ENCODE measurements at places on chromosomes 6 and 20.

DNA sequence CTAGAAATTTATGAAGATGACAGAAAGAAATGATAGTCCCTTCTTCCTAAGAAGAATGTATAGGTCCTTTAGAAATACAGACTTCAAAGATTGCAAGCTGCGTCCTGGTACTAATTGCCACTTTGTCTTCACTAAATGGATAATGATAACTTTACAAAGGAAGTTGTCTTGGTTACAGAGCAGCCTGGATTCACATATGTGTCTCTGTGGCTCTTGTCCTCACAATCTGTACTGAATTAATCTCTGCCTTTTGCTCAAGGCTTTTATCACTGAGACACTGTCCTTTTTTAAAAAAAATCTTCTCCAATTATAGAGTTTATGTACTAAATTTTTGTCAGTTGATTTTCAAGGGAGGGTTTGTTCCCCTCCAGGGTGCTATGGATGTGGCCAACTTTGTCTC lies 17.5 kb upstream of the MRAP2 start:
- DNase-seq: no peak

DNA sequence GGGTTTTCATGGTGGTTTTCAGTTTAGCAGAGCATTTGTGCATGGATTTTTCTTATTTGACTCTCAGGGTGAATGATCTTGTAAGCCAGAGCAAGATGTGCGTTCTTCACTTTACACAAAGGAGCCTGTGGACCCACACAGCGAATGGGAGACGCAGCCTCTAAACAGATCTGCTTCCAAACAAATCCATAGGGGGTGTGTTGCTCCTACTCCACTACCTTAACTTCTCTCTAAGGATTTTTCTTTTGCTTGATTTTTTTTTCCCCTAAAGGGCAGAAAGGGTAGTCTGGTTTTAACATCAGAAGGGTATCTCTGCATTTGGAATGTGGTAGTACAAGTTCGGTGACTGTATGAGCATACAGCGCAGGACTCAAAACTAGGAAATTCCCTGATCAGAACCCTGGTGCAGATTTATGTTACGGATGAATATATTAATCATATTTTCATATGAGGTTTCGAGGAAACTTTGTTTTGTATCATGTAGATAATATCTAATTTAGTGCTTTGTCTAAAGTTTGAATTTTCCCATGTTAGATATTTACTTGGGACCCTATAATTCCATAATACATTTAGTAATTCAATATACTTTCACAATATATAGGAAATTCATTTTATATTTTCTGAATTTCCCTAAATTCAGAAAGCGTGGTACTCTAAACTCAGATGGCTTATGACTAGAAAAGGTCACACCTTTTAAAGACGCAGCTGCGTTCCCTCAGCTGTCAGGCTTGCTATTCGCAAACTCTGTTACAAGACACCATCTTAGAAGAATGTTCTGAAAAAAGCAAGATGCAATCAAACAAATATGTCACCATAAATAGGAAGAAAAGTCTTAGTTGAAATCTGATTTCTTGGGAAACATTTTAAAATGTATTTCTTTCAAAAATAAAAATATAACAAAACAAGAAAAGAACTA lies 196.9 kb downstream of the TMEM242 start:
- DNase-seq: no peak

GRCh38 chr6:44333942-44334341 lies 8.5 kb upstream of the SPATS1 start:
- DNase-seq: no peak

DNA sequence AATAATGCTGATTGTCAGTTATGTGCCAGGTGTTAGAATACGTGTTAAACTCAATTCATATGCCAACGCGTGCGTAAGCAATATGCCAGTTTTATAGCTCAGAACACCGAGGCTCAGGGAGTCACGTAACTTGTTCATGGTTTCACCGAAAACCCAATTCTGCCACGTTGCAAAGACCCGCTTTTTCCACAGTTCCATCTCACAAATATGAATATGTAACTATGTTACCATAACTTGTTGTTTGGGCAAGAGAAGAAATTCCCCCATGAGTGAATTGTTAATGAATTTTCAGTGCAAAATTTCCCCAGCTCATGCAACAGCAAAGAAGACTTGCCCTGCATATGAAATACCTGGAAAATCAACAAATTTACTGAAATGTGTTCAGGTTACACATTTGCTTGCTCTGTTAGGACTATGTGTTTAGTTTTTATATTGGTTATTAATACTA lies 30.1 kb downstream of the SF3B5 start:
- DNase-seq: no peak

DNA sequence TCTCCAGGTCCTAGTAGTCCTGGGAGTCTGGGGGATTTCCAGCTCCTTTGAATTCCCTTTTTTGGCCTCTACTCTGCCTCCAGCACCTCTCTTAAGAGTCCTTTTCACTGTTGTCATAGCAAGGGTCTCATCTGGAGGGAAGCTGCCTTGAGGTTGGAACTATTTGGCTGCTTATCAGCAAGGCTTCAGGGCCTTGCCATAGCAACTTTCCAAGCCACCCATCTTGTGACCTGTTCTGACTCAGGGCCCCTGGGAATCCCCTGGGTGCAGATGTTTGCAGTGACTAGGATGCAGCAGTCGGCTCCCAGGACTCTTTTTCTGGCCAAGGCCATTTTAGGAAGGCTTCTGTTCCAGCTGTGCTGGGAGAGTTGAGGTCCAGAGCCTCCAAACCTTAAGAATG lies 12.4 kb downstream of the PKIG start:
- DNase-seq: peak; percentile 59

GRCh38 chr6:132392792-132393191 lies 8.5 kb downstream of the MOXD1 start:
- DNase-seq: peak; percentile 66

DNA sequence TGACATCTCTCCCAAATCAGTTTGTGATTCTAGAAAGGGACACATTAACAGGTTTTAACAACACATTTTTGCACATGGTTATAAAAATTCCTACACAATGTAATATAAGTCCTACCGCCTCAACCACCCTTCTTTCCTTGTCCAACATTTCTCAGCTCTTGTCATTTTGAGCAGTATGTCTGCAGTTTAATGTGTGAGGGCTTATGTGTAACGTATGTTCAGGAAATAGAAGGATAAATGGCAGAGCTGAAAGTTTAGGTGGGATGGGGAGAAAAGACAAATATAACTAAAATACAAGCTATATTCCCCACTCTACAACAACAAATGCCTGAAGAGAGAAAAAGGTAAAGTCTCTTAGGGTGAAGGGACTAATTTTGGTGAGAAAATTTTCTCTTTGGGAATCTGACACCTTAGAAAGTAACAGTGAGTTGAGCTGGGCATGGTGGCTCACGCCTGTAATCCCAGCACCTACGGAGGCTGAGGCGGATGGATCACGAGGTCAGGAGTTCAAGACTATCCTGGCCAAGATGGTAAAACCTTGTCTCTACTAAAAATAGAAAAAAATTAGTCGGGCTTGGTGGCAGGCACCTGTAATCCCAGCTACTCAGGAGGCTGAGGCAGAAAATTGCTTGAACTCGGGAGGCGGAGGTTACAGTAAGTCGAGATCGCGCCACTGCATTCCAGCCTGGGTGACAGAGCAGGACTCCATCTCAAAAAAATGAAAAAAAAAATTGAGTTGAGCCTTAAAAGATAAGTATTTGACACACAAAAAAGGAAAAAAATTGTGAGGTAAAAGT lies 5.1 kb downstream of the PNRC1 start:
- DNase-seq: no peak

- no peak for DNase-seq
Measured at GRCh38 chr20:60581606-60582115, 623.4 kb downstream of the CDH26 start.

GRCh38 chr6:112773187-112773586 lies 426.1 kb downstream of the RFPL4B start:
- no peak for DNase-seq

GRCh38 chr6:26286168-26286877 lies 78.7 kb upstream of the BTN3A2 start:
- peak; percentile 93 for DNase-seq

- DNase-seq: peak; percentile 35
Measured at GRCh38 chr20:3203315-3204123, 963 bp downstream of the DDRGK1 start.

DNA sequence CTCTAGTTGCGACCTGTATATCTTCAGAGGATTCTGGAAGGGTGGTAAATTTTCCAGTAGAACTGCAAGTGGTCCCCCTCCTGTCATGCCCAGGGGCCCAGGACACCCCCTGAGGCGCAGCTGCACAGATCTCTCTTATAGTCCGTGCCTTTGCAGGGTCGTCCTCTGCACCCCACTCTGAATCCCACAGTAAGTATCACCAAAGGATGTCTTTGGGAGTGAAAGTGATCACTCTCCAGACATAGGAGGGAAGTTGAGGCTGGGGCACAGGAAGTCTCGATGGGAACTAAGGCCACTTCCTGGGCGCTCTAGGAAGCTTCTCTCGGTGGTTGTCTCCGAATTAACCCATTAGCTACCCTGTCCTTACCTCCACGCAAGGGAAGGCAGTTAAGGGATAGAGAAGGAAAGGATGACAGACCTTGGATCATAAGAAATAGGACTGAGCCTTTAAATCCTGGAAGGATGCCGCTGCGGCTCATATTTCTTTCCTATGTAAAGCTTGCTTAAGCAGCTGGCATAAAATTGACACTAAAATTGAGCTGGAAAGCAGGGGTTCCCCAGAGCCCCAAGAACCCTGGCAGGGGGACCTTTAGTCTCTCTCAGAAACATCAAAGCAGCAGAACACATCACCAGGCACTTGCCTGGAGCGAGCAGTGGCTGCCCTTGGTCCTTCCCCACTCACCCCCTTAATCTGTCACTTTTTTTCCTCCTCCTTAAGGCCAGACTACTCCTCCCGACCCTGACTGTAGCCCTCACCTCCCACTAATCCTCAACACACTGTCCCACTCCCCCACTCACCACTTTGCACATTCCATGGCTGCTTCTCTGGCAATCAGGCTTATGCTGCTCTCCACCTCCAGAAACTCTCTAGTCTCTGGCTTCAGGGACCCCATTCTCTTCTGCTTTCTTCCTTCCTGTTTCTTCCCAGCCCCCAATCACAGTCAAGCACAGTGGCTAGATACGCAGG lies at the start of gene ZKSCAN4:
TSS of gene ZKSCAN4 (minus strand) at position 261 of the 967 bp plus-strand sequence. CDS start 289 bp downstream, outside the sequence.
- peak; percentile 89 for DNase-seq

Measured in B cell (primary cell).